ENCODE measurements at places on chromosomes 13 and 19.
A peak's percentile ranks its signal among the peaks of the same experiment; 100 is the strongest.

- no peak overlapping the region for H3K4me3 ChIP-seq
- peak; percentile 7 for DNase-seq
- no peaks in the 10 kb centered on the region for H3K4me1 ChIP-seq
- H3K27ac ChIP-seq, result no peak overlapping the region
- no peaks in the 10 kb centered on the region for H3K27me3 ChIP-seq
These were observed 25.1 kb downstream of the ATP4B start for GRCh38 chr13:113632706-113633484.

DNA sequence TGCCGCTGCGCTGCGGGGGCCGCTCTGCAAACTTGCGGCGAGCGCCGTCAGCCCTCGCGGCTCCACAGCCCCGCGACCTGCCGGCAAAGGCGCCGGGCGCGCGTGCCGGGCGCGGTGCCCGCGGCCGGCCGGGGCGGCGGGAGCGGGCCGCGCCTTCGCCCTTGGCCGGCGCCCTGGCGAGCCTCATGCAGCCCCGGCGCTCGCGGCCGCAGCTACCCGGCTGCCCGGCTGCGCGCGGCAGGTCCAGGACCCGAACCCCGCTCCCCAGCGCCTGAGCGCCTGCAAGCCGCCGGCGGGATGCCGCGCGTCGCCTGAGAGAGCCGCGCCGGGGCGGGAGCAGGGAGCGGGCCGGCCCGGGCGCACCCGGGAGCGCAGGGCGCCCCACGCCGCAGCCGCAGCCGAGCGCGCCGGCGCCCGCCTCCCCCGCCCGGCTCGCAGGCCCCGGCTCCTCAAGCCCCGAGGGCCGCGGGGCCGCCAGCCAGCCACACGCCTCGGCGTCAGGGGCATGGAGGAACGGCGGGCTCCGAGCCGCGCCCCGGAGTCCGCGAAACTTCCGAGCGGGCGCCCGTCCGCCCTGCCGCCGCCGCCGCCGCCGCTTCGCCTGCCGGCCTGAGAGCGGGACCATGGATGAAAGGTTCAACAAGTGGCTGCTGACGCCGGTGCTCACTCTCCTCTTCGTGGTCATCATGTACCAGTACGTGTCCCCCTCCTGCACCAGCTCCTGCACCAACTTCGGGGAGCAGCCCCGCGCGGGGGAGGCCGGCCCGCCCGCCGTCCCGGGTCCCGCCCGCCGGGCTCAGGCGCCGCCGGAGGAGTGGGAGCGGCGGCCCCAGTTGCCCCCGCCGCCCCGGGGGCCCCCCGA is 564 bp downstream of the HS6ST3 start:
- no peak overlapping the region for H3K27ac ChIP-seq
- H3K4me1 ChIP-seq, result peaks cover 6% of the 10 kb centered on the region
- H3K27me3 ChIP-seq, result peaks cover 17% of the 10 kb centered on the region
- H3K36me3 ChIP-seq, result no peaks in the 10 kb centered on the region
- peak overlapping the region; percentile 49 for H3K4me3 ChIP-seq
- DNase-seq, result no peak

- no peaks in the 10 kb centered on the region for H3K36me3 ChIP-seq
- no peaks in the 10 kb centered on the region for H3K4me1 ChIP-seq
- no peak for DNase-seq
- no peak overlapping the region for H3K27ac ChIP-seq
These were observed 25.3 kb upstream of the MEDAG start for GRCh38 chr13:30880856-30881155.

GRCh38 chr19:10086591-10087192 is 575 bp downstream of the SHFL start:
- H3K4me1 ChIP-seq, result peaks cover 7% of the 10 kb centered on the region
- H3K27me3 ChIP-seq, result no peaks in the 10 kb centered on the region
- peak; percentile 84 for DNase-seq
- peak overlapping the region; percentile 97 for H3K27ac ChIP-seq
- peak overlapping the region; percentile 96 for H3K4me3 ChIP-seq

DNA sequence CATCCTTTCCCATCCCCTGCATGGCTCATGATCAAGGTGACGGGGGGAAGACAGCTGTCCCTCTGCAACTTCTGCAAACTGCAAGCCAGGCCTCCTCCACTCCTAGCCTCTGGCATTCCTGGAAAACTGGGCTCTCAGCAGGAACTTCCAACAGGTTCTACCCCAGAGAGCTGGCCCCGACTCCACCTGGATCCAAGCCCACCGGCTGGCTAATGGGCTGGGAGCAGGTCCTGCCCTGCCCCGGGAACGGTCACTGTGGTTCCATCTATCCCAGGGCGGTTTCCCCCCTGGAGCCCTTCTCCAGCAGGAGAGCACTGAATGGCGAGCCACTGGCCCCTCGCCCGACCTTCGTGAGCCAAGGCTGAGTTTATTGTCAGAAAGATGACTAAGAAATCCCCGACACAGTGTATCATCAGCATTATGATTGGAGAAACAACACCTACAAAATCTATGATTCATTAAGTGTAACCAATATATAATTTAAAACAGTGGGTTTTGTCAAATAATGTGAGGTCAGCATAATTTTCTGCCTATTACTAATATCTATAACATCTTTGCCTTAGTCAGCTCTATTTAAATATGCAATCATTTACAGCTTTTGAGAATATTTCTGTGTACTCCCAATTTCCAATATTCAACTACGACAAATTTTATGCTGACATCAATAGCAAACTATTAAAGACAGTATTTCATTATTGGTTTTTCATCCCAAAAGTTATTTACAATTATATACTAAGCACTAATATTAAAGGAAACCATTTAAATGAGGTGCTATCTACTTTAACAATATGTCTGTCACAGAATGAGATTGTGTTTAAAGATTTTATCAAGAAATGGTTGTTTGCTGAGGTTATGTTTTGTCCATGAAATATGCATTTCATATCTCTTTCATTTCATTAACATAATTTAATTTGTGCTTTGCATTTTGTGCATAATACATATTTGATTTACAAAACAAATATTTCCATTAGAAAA is 133.0 kb downstream of the URI1 start:
- no peak for DNase-seq
- H3K4me3 ChIP-seq, result no peak overlapping the region
- H3K4me1 ChIP-seq, result no peaks in the 10 kb centered on the region
- no peak overlapping the region for H3K27ac ChIP-seq
- no peaks in the 10 kb centered on the region for H3K27me3 ChIP-seq

- peaks cover 26% of the 10 kb centered on the region for H3K36me3 ChIP-seq
- peak overlapping the region; percentile 25 for H3K27ac ChIP-seq
- H3K27me3 ChIP-seq, result no peaks in the 10 kb centered on the region
- no peak for DNase-seq
- peak overlapping the region; percentile 61 for H3K4me3 ChIP-seq
- H3K4me1 ChIP-seq, result peaks cover 6% of the 10 kb centered on the region
These were observed 362 bp downstream of the ZNF557 start for GRCh38 chr19:7069904-7070226.

Data from right lobe of liver (tissue), 6 donors.